HCT116 (cell line): ENCODE measurements at places on chromosomes 4 and X.

DNA sequence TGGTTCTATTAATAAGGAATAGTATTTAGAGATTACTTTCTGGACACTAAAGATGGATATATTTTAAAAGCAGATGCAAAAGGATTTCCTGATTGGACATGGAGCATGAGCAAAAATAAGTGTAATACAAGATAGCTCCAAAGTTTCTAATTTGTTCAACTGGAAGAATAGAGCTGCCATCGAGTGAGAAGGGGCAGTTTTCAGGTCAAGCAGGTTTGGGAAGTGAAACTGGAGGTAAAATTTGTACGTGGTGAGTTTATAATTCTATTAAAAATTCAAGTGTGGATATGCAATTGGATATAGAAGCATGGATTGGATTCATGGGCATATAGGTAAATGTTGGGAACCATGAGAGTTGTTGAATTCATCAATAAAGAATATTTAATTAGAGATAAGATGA is 31.8 kb downstream of the PRDM8 start:
- DNase-seq: no peak
- no peak overlapping the region for H3K27ac ChIP-seq
- no peak overlapping the region for H3K4me3 ChIP-seq
- no peaks in the 10 kb centered on the region for H3K4me1 ChIP-seq
- H3K36me3 ChIP-seq: no peaks in the 10 kb centered on the region
- H3K27me3 ChIP-seq: peaks cover 86% of the 10 kb centered on the region

- H3K4me1 ChIP-seq: no peaks in the 10 kb centered on the region
- H3K27ac ChIP-seq: no peak overlapping the region
- H3K4me3 ChIP-seq: no peak overlapping the region
These were observed 56.7 kb downstream of the JAKMIP1 start for GRCh38 chr4:6143603-6144181.

DNA sequence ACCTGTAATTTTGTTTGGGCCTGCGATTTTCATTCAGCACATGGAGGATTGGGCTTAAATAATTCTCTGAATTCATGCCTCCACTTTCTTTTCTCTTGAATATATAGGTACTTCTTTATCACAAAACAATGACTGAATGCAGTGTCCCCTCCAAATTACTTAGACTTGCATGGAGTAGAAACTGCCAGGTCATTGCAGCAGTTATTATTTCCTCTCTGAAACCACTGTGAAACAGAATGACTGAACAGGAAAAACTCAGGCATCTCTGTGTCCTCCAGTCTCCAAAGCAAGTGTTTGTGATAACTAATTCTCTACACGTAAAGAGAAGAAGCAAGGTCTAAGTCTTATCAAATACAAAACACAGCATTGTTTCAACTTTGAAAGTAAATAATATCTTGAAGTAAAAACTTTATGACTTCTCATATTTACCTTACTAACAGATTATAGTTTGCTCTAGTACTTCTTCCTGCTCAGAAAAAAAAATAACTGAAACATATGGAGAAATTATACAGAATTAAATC is 144.5 kb upstream of the DIAPH2 start:
- H3K4me3 ChIP-seq: no peak overlapping the region
- H3K4me1 ChIP-seq: no peaks in the 10 kb centered on the region
- no peak overlapping the region for H3K27ac ChIP-seq
- H3K36me3 ChIP-seq: no peaks in the 10 kb centered on the region
- H3K27me3 ChIP-seq: no peaks in the 10 kb centered on the region

- no peaks in the 10 kb centered on the region for H3K27me3 ChIP-seq
- H3K4me1 ChIP-seq: no peaks in the 10 kb centered on the region
- no peaks in the 10 kb centered on the region for H3K36me3 ChIP-seq
- H3K4me3 ChIP-seq: no peak overlapping the region
- no peak for DNase-seq
These were observed 37.9 kb upstream of the GALNT7 start for GRCh38 chr4:173130687-173131086.

DNA sequence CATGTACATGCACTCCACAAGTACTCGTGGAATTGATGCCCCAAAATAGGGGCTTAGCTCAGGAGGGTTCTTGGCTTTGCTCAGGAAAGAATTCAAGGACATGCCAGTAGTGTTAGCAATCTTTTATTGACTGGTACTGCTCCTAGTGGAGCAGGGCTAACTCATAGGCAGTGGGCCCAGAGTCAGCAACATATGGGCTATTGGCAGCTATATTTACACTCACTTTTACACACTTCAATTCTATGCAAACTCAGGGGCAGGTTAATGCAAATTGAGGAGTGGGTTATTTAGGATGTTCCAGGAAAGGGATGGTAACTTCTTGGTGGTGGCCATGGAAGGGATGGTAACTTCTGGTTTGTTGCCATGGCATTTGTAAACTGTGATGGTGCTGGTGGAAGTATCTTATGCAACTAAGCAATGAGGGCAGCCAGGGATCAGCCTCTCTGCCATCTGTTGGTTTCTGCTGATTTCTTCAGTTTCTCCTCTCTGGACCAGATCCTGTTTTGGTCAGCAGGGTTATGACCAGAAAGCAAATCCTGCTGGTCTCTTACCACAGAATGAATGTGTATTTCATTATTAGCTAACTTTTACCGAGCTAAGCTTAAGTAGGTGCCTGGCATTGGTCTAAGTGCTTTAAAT is 69.2 kb upstream of the FAT1 start:
- no peaks in the 10 kb centered on the region; the same call in 1 of the 2 replicates for H3K4me1 ChIP-seq
- H3K27ac ChIP-seq: no peak overlapping the region
- no peak for DNase-seq

DNA sequence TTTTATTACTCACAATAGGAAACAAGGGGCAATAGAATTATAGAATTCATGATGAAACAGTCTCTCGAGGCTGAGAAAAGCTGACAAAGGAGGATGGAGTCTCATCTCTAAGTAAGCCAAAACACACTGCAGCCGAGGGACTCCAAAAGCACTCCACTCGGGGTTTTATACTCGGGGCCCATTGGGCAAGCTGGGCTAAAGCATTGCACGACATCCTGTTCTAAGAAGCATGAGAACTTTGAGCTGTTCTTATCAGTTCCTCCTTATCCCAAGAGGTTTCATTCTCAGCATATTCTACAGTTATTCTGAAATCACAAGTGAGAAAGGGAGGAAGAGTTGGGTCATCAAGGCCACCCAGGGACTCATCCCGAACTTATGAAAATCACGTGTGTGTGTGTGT is 1475.5 kb downstream of the PCDH18 start:
- no peaks in the 10 kb centered on the region for H3K27me3 ChIP-seq
- no peaks in the 10 kb centered on the region for H3K4me1 ChIP-seq
- no peak overlapping the region for H3K4me3 ChIP-seq
- no peak for DNase-seq

DNA sequence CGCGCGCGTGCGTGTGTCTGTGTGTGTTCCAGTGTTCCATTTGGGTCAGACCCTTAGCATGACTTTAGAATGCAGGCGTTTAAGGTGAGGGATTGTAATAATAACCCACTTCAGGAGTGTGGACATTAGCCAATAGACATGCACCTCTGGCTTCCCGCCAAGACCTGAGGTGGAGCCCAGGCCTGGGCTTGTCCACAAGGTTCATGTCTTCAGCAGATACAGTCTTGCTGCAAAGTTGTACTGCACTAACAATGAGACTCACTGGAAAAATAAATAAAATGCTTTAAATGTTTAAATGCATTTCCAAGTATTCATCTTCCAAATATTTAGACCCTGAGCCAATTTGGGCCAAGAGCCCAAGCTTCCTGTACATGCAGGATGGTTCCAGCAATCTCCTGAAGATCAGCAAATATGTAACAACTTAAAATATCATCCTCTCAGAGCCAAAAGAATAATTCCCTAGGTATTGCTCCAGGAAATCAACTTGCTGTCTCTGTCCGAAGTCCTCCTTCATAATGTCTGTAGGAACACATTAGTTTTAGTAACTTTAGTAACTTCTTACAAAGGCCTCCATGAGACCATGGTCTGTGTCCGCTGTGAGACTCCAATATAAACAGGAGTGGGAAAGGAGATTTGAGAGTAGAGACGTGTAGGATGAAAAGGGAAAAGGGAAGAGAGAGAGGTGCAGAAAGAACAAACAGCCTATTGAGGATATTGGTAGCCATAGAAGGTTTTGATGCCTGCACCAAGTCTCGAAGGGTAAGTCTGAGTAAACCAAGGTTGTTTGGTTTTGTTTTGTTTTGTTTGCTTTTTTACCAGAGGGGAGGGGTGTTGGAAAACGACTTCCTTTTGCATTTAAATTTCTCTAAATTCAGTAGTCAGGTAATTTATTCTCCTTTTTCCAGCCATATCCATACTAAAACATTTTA is 98.5 kb upstream of the KLF3 start:
- DNase-seq: no peak
- no peaks in the 10 kb centered on the region for H3K36me3 ChIP-seq
- H3K27me3 ChIP-seq: no peaks in the 10 kb centered on the region
- H3K4me3 ChIP-seq: no peak overlapping the region
- H3K4me1 ChIP-seq: no peaks in the 10 kb centered on the region

- no peaks in the 10 kb centered on the region for H3K36me3 ChIP-seq
- H3K4me1 ChIP-seq: no peaks in the 10 kb centered on the region
- H3K27ac ChIP-seq: no peak within 1 kb of the TSS
- no peak for DNase-seq
- H3K4me3 ChIP-seq: no peak within 1 kb of the TSS
- H3K27me3 ChIP-seq: no peaks in the 10 kb centered on the region
These were observed at the start of gene GPRASP3 for GRCh38 chrX:102720237-102721168. TSS of gene GPRASP3 (plus strand) at chrX:102720743. CDS start at chrX:102748996, 28,253 bp downstream.

DNA sequence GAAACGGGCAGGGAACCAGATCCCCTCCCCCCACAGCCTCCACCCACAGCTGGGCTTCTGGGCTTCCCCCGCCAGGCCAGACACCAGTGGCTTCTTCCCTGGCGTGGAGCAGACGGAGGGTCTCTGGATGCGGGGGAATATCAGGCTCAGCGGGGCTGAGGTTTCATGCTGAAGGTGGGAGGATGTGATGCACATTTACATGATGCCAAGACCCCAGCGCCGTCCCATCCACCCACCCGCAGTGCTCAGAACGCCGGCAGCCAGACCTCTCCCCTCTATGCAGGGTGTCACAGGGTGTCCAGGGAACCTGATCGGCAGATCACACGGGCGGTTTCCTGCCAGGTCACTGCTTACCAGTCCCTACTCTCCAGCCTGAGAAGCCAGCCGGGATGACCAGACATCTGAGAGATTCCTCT is 12.8 kb upstream of the TNIP2 start:
- H3K36me3 ChIP-seq: no peaks in the 10 kb centered on the region
- no peak for DNase-seq
- no peaks in the 10 kb centered on the region for H3K27me3 ChIP-seq
- peaks cover 2% of the 10 kb centered on the region; the same call in 1 of the 2 replicates for H3K4me1 ChIP-seq

DNA sequence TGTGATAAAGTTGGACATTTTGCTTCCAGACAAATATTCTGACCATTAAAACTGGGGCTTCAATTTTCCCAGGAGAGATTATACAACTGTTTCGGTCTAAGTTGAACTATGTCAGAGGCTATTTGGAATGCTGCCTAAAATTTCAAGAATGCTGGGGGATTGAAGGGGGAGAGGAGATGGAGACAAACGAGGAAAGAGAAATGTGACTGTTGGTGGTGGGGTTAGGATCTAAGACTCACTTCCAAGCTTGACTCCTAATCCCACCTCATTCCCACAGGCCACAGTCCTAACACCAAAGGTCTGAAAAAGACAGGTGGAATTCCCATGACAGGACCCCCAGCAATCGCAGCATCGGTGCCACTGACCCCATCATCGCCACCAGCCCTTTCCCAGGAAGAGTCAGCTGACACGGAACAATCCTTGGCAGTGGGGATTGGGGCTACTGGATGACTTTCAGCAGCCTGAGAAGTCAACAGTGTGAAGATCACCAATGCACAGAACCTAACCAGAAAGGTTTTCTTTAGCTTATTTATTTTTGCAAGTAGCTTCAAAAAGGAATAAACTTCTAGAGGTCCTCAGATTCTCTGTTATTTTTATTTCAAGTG is 74.0 kb upstream of the PRSS48 start:
- no peaks in the 10 kb centered on the region for H3K27me3 ChIP-seq
- H3K4me1 ChIP-seq: no peaks in the 10 kb centered on the region
- no peaks in the 10 kb centered on the region for H3K36me3 ChIP-seq
- DNase-seq: no peak

DNA sequence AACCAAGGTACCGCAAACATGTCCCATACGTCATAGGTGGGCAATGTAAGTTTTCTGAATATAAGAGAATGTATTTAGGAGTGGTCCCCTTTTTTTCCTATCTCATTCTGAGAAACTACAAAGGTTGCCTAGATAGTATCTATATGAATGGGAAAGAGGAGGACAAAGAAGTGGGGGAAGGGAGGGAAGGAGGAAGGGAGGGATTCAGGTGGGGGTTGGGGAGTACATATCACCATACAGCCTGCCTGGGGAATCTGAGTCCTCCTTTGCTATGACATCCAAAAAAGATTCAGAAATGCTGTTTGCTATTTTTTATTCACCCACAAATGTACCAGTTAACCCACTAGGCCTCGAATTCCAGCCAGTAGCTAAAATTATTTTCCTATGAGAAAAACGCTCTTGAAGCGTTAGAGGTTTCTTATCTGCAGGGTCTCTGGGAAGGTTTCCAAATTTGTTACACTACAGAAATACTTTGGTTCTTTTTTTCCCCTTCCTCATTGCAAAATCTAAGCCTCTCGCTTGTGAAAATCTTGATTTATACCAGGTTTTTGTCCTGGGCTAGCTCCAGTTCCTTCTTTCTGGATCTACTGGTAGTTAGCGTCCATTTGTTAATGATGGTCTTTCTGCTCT is 212.9 kb downstream of the NSUN7 start:
- no peak overlapping the region for H3K27ac ChIP-seq
- DNase-seq: no peak
- no peak overlapping the region for H3K4me3 ChIP-seq
- no peaks in the 10 kb centered on the region for H3K4me1 ChIP-seq

DNA sequence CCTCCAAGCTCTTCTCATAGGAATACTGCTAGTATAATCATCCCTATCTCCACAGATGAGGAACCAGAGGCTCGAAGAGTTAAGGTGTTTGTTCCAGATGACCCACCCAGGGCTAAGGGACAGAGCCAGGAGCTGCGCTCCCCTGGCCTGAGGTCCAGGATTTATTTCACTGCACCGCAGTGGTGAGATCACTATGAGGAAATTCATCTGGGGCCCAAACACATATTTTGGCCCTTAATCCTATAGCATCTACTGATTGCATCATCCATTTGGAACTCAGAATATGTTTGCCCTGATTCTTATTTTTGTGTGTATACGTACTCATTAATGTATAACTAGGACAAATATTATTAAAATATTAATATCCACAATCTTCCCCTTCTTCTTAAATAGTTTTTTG is 100.1 kb upstream of the RBPJ start:
- DNase-seq: no peak
- no peaks in the 10 kb centered on the region for H3K27me3 ChIP-seq
- H3K27ac ChIP-seq: no peak overlapping the region
- no peak overlapping the region for H3K4me3 ChIP-seq

DNA sequence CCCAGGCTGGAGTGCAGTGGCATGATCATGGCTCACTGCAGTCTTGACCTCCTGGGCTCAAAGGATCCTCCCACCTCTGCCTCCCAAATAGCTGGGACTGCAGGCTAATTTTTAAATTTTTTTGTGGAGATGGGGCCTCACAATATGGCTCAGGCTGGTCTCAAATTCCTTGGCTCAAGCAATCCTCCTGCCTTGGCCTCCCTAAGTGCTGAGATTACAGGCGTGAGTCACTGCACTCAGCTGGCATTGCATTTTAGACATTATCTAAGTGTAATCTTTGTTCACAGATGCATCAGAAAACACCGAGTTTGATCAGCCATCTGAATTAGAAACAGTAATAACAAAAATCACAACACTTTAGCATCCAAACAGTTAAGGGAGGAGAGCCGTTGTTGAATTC is 53.4 kb upstream of the CBR4 start:
- no peak overlapping the region for H3K4me3 ChIP-seq
- H3K27me3 ChIP-seq: no peaks in the 10 kb centered on the region
- DNase-seq: no peak
- peaks cover 7% of the 10 kb centered on the region for H3K4me1 ChIP-seq
- H3K36me3 ChIP-seq: no peaks in the 10 kb centered on the region
- no peak overlapping the region for H3K27ac ChIP-seq
